Right lung (tissue), 10 donors: ENCODE measurements at places on chromosomes 2 and 18.

DNA sequence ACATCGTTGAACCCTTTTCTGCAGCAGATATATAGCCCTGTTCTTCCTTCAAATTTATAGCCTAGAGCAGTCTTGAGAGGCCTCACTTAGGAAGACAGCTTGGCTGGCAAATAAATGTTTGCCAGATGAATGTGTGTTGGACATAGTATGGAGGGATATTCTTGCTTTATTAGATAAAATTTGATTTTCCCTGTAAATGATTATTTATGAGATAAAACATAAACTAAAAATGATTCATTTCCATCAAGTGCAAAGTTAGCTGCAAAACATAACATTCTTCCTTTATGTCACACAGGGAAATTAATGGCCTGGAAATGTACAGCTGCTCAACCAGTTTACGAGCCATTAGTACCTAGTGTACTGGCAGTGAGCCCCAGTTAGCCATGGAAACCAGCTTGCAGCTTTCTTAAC lies 82.5 kb downstream of the LIMS1 start:
- no peak for DNase-seq

DNA sequence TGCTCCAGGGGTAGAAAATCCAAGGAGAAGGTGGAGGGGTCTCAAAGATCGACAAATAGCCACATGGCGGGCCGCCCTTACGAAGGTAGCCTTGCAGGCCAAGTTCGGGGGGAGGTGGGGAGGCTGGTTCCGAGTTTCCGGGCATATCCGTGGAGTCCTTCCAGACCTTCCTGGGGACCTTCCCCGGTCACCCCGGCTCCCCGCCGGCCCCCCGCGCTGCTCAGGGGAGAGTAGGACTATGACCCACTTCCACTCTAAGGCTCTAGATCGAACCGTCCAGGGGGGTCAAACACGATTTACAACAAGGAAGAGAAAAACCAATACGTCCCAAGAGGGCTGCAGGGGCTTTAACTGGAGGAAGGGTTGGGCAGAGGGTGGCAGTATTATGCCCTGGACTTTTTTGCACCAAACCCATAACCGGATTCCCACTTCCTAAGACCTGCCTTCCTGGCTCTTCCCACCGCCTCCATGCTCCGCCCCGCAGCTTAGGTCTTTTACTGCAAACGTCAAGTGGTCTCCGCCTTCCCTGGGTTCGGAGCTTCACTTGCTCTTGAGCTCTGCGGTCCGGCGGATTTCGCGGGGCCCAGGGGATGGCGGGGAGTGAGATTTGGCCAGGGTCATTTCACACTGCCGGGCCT lies 779 bp upstream of the LYPD6 start:
- no peak for DNase-seq

DNA sequence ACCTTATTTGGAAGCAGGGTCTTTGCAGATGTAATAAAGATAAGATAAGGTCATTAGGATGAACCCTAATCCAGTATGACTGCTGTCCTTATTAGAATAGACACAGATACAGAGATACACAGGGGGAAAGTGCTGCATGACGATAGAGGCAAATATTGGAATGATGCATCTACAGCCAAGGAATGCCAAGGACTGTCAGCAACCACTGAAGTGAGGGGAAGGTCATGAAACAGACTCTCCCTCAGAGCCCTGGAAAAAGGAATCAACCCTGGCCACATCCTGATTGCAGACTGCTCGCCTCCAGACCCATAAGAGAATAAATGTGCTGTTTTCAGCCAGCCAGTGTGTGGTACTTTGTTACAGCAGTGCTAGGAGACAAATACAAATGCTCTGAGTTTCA lies 14.8 kb downstream of the TMEM237 start:
- no peak for DNase-seq

DNA sequence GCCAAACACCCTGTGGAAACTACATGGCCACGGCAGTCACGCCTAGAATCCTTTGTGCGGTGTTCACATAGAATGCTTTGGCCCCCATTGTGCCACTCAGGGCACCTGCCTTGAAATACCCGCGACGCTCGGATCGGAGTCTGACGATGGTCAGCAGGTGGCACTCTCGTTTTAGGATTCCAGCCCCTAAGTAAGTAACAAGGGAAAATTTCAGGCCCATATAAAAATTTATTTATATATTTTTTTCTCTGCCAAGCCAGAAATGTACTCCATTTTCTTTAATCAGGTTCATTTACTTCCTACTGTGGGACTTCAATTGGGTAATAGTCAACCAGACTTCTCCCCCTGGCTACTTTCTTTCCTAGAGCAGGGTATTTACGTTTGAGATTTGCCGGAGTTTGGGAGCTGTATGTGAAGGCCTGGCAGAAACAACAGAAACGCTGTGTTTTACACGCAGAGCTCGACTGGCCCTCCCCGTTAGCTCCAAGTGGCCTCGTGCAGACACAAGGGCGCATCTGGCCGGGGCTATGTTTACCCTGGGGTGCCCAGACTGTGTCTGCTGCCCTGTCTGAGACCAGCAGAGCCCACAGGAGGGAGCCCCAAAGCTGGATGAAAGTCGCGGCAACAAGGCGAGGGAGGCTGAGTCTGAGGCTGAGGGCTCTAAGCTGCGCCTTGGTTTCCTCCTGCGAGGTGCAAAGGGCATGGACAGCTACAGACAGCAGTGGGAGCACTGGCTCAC lies 41.6 kb downstream of the LRRC30 start:
- DNase-seq: peak; percentile 69

- no peak for DNase-seq
These were observed 116.2 kb upstream of the ST6GAL2 start for GRCh38 chr2:107001964-107002696.

DNA sequence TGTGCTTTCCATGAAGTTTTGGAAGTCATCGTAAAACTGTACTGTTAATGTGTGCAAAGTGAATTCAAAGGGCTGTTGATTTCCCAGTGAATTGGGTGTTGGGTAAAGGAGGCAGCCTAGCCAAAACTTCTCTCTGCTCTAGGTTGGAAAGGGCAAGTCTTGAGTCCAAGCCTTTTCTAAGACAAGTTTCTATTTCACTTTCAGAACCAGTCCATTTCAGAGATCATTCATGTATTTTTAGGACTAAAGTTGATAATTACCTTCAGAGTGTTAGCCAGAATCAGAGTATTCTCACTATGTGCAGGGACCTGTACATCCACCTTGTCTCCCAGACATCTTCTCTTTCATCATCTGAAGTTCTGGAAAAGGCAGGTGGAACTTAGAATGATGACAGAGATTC lies 636.1 kb upstream of the KLHL29 start:
- no peak for DNase-seq

- no peak for DNase-seq
These were observed 73.1 kb downstream of the RTN4 start for GRCh38 chr2:54977149-54977548.

DNA sequence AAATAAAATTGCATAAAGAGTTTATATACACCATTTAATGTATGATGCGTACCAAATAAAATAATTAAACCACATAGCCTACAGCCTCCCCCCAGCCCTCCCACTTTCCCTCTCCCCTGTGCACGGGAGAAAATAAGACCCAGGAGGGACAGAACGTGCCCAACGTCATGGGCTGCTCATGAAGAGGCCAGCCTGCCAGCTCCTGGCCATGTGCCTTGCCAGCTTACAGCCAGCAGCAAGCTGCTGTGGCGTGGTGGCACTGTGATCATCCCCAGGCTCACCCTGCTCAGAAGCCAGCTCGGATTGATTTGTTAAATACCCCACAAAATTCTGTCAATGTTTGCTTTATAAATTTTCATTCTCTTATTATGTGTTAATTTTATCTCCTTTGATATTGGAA lies 7.6 kb downstream of the GPR148 start:
- no peak for DNase-seq

GRCh38 chr2:239396881-239397681 lies 3.7 kb downstream of the HDAC4 start:
- DNase-seq: no peak

GRCh38 chr18:64287926-64288325 lies 139.0 kb upstream of the LINC00305 start:
- DNase-seq: no peak

- peak; percentile 44 for DNase-seq
These were observed 201.8 kb upstream of the GULP1 start for GRCh38 chr2:188089901-188090300.

DNA sequence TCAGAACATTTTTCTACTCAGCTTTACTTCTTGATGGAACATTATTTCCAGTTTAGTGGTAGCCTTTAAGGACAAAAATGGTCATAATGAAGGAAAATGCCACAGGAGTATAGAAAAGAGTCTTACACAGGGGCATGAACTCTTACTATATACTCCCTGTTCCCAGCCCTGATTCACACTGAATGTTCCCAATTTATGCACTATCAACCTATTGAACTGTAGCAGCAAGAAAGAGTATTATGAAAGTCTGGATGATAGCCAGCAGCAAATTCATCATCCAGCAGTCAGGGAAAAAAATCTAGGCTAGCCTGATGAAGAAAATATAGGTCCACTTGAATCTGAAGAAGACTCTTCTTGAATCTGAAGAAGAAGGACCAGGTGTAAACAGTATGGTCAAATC lies 1170.3 kb upstream of the CHAC2 start:
- no peak for DNase-seq

DNA sequence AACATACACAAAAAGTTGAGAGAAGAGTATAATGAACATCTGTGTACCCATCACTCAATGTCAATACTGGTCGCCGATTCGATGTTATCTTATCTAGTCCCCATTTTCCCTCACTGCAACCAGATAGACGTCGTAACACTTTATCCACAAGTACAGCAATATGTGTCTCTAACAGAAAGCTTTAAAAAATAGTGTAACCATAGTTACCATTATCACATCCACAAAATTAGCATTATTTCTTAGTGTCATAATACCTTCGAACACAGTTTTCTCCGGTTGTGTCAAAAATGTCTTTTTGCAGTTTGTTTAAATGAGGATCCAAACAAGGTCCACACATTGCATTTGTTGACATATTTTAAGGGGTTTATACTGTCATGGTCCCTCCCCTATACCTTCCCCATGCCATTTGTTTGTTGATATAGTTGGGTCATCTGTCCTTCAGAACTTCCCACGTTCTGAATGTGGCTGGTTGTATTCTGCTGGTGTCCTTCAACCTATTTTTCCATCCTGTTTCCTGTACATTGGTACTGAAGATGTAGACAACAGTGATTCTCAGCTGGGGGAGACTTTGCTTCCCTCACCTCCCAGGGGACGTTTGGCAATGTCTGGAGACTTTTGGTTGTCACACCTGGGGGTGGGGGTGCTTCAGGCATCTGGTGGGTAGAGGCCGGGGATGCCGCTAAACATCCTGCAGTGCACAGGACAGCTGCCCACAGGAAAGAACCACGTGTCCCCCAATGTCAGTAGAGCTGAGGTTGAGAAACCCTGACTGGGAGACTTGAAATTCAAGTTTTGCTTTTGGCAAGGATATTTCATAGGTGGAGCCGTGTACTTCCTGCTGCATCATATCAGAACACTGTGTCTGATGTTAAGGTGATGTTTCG lies 72.7 kb upstream of the SPRED2 start:
- no peak for DNase-seq

DNA sequence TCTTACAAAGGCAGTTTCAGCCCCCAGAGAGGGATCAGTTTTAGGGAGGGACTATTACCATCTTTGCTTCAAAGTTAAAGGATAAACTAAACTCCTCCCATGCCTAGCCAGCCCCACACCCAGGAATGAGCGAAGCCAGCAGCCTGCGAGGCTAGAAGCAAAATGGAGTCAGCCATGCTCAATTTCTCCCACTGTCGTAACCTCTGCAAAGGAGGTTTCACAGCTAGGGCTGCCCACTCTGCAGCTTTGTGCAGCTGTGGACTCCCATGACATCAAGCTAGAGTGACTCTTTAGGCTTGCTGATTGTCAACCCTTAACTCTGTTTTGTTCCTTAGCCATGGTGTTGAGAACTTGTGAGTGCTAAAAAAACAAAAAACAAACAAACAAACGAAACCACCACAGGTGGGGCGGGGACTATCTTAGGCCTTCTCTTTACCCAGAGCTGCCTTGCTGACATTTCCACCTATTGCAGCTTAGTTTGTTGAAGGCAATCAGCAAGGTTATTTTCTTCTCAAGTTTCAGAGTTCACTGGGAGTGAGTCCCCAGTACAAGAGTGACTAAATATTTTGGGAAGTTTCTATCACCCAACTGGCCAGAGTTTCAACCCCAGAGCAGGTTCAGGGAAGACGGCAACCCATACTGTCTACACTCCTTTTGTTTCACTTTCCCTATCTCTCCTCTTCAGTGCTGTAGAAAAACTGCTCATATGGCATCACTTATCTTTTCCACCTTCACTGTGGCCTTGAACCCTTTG lies 592.1 kb downstream of the XIRP2 start:
- DNase-seq: no peak

- no peak for DNase-seq
These were observed 145.0 kb downstream of the SPP2 start for GRCh38 chr2:234195516-234195915.

GRCh38 chr2:235950473-235950809 lies 217.7 kb downstream of the GBX2 start:
- DNase-seq: no peak

DNA sequence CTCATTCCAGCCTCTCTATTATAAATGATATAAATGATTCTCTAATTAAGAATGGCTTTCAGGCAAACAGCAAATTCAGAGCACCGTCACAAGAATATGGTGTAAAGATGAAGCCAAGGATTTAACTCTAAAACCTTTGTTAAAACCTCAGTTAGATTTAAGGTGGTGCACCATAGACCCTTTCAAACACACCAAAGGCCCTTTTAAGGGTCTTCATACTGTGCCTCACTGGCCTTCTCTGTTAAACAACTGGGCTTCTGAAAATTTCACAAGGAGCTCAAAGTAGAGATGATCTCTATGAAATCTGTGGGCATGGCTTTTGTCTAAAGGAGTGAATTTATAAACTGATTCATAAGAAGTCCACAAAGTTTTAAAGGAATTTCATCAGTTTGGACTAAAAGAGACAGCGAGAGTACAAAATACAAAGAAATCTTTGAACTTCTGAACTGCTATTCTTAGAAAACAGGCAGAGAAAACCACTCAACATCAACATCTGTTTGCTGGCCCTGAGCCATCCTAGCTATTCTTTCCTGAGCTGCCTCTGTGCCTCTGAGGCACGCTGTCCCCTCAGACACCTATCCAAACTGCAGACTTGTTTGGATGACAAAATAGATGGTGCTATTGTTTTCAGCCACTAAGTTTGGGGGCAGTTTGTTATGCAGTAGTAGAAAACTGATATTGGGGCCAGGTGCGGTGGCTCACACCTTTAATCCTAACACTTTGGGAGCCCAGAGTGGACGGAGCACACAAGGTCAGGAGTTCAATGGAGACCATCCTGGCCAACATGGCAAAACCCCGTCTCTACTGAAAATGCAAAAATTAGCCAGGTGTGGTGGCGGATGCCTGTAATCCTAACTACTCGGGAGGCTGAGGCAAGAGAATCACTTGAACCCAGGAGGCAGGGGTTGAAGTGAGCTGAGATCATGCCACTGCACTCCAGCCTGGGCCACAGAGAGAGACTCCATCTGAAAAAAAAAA lies 72.9 kb upstream of the MYCN start:
- DNase-seq: no peak

- DNase-seq: peak; percentile 76
These were observed 19.0 kb upstream of the TMEM247 start for GRCh38 chr2:46460241-46460921.

DNA sequence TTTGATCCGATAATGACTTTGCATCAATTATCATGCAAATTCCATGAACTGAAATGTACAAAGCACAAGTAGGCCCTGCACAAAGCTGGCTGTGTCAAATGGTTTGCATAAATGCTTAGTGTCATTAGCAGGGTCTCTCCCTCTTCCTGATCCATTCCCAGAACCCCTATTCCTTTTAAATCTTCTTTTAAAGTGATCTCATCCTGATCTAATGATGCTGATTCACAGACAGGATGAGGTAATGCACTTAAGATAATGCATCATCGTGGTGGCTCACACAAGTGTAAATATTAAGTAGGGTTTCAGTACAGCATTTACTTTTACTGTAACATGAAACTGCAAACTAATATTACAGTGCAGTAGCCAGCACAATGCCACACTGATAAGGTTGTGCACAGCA lies 304.8 kb upstream of the SOX11 start:
- no peak for DNase-seq
